ENCODE measurements at places on chromosomes 1 and 21.

DNA sequence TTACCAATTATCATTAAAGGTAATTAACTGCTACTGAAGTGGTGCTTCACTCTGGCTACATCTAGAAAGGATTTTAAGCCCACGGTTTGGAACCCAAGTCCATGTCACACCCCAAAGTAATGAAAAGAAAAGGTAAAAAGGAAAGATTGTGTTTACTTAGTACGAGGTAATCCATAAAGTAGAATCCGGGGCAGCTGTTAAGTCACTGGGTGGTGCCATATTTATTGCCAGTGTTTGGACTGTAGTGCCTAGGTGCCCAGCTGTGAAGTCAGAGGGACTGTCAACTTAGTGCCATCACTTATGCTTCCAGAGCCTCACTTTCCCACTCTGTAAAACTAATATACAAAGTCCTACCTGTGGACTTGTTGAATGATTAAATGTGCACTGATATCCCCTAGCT lies 52.2 kb upstream of the GRHL3 start:
- no peak for DNase-seq

GRCh38 chr1:7422966-7423365 lies 348.1 kb upstream of the VAMP3 start:
- DNase-seq = no peak

- DNase-seq = no peak
These were observed 169.3 kb upstream of the KCTD3 start for GRCh38 chr1:215397843-215398242.

- no peak for DNase-seq
These were observed 23.2 kb downstream of the NUAK2 start for GRCh38 chr1:205298191-205298994.

GRCh38 chr1:156165083-156165482 lies 11.7 kb downstream of the SEMA4A start:
- no peak for DNase-seq

Data from anterior cingulate cortex (tissue), 58 donors.